ENCODE measurements at places on chromosomes 16 and 17.

- DNase-seq = no peak
Observed at GRCh38 chr16:63530208-63530607, 1494.0 kb upstream of the CDH8 start.

GRCh38 chr17:39867880-39868553, at the start of gene ZPBP2:
Gene ZPBP2, plus strand, starts transcription at chr17:39868202. Its CDS starts 153 bp downstream, at chr17:39868355.
- DNase-seq = no peak

DNA sequence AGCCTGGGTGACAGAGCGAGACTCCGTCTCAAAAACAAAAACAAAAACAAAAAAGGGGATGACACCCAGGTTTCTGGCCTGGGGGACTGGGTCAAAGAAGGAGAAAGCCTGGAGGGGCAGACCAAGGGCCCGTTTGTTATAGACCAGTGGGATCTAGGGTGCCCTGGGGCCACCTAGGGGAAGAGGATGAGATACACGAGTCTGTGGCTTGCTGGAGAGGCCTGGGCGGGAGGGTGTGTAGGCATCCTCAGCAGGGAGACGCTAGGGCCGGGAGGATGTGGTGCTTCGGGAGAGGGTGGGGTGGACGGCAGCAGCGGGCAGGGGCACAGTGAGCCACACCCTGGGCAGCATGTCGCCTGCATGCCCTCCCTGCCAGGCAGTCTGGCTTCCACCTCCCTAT, 17.1 kb upstream of the CRK start:
- DNase-seq = no peak

GRCh38 chr17:8055851-8056231, 17.0 kb downstream of the ALOX15B start:
- DNase-seq = no peak

- DNase-seq = peak; percentile 79
Observed at GRCh38 chr16:12917653-12918052, 16.3 kb downstream of the SHISA9 start.

GRCh38 chr17:149897-150584, 12.7 kb downstream of the SCGB1C2 start:
- DNase-seq = no peak

DNA sequence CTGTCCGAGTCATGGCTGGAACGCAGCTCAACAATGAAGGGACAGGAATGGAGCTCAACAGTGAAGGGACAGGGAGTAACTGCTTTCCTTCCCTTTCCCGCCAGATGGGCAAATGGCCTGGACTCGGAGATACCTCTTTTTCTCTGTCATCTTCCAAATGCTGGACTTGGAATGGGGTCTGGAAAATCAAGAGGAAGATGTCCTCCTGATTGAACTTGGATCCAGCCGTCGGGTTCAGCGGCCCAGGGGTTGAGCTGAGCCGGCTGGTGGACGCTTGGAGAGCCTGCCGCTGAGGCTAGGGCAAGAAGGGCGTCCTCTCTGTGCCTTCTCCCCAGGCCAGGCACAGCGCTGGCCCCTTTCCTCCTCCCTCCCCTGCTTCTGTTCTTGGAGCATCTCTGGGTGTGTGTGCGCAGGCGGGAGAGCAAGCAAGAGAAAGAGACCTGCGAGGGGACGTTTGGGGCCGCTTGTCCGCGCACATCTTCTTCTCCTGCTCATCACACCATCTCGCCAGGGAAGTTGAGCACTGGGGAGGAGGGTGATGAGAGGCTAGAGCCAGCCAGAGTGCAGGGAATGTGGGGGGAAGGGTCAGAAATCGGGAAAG, 6.6 kb downstream of the NEUROD2 start:
- DNase-seq = no peak

DNA sequence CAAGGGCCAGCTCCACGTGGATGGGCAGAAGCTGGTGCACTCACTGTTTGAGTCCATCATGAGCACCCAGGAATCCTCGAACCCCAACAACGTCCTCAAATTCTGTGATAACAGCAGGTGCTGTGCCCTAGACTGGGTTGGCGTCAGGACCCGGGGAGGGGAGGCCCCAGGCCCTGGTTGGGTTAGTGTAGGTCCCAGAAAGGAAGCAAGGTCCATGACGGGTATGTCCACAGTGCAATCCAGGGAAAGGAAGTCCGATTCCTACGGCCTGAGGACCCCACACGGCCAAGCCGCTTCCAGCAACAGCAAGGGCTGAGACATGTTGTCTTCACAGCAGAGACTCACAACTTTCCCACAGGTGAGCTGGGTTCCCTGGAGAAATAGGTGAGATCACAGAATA, 7.2 kb downstream of the PFAS start:
- DNase-seq = no peak

DNA sequence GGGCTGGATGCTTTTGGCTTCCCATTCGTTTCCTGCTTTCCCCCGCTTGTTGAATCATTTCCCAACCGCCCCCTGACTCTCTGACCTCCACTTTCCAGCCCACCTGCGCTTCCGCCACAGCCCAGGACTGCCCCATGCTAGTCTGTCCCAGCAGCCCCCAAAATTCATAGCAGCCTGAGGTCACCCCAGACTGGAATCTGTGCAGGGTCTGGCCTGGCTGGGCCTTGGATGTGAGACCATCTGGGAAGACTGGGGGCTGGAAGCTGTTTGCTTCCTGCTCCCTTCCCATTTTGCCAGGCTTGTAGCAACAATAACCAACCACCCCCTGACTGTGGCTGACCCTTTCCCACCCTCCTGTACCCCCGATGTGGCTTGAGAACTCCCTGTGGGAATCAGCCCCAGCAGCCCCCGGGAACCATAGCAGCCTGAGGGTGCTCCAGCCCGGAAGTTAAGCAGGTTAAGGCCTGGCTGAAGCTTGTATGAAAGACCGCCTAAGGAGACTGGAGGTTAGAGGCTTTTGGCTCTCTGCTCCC, 2290.8 kb downstream of the TP53TG3F start:
- DNase-seq = no peak

GRCh38 chr17:39737206-39737759, 455 bp upstream of the GRB7 start:
- no peak for DNase-seq

GRCh38 chr17:28969706-28970393, 18.5 kb upstream of the PHF12 start:
- DNase-seq = no peak

GRCh38 chr16:30397776-30398660, 2.8 kb downstream of the ZNF48 start:
- no peak for DNase-seq

GRCh38 chr16:89230255-89230654, 12.8 kb downstream of the ZNF778 start:
- no peak for DNase-seq

GRCh38 chr17:8726941-8727555, 17.6 kb downstream of the CCDC42 start:
- DNase-seq = no peak

DNA sequence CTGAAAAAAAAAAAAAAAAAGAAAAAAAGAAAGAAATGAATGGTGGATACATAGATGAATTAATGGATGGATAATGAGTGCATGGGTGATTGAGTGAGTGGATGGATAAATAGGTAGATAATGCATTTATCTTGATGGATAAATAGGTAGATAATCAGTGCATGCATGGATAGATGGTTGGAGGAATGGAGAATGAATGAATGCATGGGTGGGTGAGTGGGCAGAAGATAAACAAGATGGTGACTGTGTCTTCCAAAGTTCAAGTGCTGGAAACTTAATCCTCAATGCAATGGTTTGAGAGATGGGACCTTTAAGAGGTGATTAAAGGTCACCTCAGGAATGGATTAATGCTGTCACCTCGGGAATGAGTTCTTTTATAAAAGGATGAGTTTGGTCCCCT, 6.8 kb upstream of the RNF112 start:
- no peak for DNase-seq

GRCh38 chr16:76277460-76278030, 344 bp downstream of the CNTNAP4 start:
- no peak for DNase-seq

DNA sequence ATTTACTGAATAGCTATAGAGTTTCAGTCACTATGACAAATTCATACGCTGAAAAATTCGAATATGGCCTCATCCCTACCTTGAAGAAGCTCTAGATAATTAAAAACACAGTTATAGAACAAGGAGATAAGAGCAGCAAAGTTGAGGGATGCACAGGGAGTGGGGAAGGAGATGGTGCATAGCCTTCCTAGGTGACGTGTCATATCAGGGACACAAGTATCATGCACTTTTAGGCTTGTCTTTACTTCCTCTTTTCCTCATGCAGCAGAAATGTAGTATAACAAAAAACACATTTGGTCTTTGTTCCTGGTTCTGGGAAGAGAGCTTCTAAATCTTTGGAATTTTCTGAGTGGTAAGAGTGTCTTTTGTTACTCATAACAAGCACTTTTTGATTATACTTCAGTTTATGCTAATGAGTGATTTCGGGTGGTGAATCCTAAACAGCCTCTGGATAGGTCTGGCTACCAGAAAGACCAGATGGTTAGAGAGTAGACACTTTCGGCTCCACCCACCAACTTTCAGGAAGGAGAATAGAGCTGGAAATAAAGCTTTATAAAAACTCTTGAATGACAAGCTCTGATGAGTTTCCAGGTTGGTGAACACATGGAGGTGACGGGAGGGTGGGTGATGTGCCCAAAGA, 341.4 kb downstream of the UTP18 start:
- no peak for DNase-seq

- DNase-seq = peak; percentile 47
Observed at GRCh38 chr16:56793492-56793891, 63.6 kb downstream of the NUP93 start.

All from ACHN (cell line).